CD4-positive, alpha-beta T cell treated with Interferon alpha-2 for 1 hour (primary cell): ENCODE measurements at places on chromosomes 12 and 14.

GRCh38 chr14:92607702-92608429 is 94.3 kb downstream of the RIN3 start:
- no peak for DNase-seq

GRCh38 chr12:129868575-129868974 is 35.2 kb downstream of the TMEM132D start:
- no peak for DNase-seq

DNA sequence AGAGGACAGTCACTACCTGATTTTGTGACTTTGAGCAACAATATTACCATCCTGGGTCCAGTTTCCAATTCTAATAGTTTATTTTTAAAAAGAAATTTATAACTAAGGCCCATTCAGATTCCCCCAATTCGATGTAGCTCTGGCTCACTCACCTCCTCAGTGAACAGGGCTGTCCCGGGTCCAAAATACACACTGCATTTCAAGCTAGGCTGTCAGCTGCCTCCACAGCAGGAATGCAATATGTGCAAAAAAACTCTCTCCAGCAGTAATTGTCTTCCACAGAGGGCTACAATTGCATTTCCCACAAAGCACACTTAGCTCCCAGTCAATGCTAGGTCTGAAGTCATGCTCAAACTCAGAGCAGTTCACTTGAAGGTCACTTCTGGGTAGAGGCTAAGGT is 39.3 kb upstream of the ZNF641 start:
- no peak for DNase-seq

DNA sequence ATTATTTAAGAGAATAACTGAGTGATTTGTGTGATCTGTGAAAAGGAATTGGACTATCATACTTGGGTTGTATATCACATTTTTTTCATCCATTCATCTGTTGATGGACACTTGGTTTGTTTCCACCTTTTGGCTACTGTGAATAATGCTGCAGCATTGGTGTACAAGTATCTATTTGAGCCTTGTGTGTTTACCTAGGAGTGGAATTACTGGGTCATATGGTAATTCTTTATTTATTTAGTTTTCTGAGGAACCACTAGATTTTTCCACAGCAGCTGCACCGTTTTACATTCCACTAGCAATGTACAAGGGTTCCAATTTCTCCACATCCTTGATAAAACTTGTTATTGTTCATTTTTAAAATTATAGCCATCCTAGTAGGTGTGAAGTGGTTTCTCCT is 56.1 kb downstream of the APAF1 start:
- DNase-seq: no peak

- DNase-seq: no peak
Observed at GRCh38 chr12:124813782-124814181, 49.9 kb downstream of the SCARB1 start.

GRCh38 chr12:19215115-19215514 is 85.6 kb downstream of the PLEKHA5 start:
- DNase-seq: no peak
